ENCODE measurements at places on chromosomes 6 and 20. TPM values are rescaled to one million over a fixed set of nuclear protein-coding genes. Genes with fewer than 3 reads are reported as not detected.

- H3K36me3 ChIP-seq, result peaks cover 23% of the 10 kb centered on the region
- H3K27ac ChIP-seq, result no peak overlapping the region
Observed at GRCh38 chr20:5569021-5569420, 181.2 kb upstream of the SHLD1 start.

The TLDC2 gene
- total RNA-seq, result not detected

- H3K4me3 ChIP-seq, result peak within 1 kb of the TSS; percentile 94
- no peaks in the 10 kb centered on the region for H3K36me3 ChIP-seq
- H3K4me1 ChIP-seq, result peaks cover 50% of the 10 kb centered on the region
Observed at GRCh38 chr6:37819177-37819801, at the start of gene ZFAND3. Gene ZFAND3, plus strand, starts transcription at chr6:37819727. Its CDS starts 219 bp downstream, at chr6:37819946.

- H3K27ac ChIP-seq, result no peak overlapping the region
- no peak for DNase-seq
- H3K36me3 ChIP-seq, result no peaks in the 10 kb centered on the region
- no peak overlapping the region for H3K4me3 ChIP-seq
- no peaks in the 10 kb centered on the region for H3K4me1 ChIP-seq
Observed at GRCh38 chr20:36107881-36108280, 46.7 kb upstream of the EPB41L1 start.

DNA sequence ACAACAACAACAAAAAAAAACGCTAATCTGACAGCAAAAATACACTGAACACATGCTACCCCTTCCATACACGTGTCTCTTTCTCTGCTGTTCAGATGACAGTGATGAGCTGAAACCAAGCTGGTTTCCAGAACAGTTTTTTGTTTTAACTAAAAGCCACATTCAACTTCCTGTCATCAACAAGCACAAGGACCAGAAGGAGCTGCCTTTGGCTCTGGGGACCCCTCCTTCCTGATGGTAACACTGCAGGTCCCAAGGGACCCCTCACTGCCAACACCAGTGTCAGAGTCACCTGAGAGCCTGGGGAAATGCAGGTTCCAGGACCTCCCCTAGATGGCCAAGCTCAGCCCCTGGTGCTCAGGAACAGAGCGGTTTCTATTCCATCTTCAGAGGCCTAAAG is 6.0 kb downstream of the CST7 start:
- no peak overlapping the region for H3K4me3 ChIP-seq
- H3K4me1 ChIP-seq, result no peaks in the 10 kb centered on the region
- H3K36me3 ChIP-seq, result peaks cover 6% of the 10 kb centered on the region
- H3K27me3 ChIP-seq, result no peaks in the 10 kb centered on the region

DNA sequence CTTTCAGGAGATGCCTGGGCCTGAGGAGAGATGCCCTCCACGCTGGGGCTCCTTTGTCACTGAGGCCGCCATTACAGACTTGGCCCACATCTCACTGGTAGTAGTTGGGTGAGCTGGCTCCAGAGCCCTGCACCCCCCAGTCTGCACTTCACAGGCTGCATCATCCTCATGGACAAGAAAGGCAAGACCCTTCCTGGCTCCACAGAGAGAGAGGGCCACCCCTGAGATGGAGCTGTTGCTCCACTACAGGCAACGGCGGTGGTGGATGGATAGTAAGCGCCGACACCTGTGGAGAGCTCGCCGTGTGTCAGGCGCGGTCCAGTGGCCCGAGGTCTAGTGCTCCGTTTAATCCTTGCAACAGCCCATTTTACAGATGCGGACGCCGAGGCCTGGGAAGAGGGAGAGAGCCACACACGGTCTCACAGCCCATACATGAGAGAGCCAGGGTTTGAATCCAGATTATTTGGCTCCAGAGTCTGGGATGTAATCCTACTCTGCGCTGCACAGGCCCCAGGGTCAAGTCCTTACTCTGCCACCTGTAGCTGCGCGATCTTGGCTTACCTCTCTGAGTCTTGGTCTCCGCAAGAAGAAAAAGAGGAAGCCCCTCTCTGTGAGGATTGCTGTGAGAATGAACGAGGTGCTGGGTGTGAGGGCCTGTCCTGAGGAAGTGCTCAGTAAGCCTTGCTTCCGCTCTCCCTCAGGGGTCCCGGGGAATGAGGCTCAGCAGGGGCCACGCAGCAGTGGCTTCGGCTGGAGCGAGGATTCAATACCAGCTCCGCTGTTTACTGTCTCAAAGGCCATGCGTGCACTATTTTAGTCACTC is 34.5 kb downstream of the SPDEF start:
- no peak for DNase-seq
- H3K36me3 ChIP-seq, result no peaks in the 10 kb centered on the region
- H3K27me3 ChIP-seq, result no peaks in the 10 kb centered on the region
- peaks cover 6% of the 10 kb centered on the region for H3K4me1 ChIP-seq
- no peak overlapping the region for H3K4me3 ChIP-seq

The FBXO5 gene
- total RNA-seq, result 2.1 TPM

GRCh38 chr6:133707456-133707855 is 181.5 kb upstream of the TCF21 start:
- no peak overlapping the region for H3K4me3 ChIP-seq
- no peaks in the 10 kb centered on the region for H3K4me1 ChIP-seq
- no peaks in the 10 kb centered on the region for H3K36me3 ChIP-seq
- DNase-seq, result no peak
- H3K27me3 ChIP-seq, result no peaks in the 10 kb centered on the region

The COL10A1 gene
- total RNA-seq, result not detected

The WFDC12 gene
- not detected for total RNA-seq

- peak within 1 kb of the TSS; percentile 30 for H3K27ac ChIP-seq
- no peaks in the 10 kb centered on the region for H3K27me3 ChIP-seq
- no peaks in the 10 kb centered on the region for H3K36me3 ChIP-seq
- H3K4me3 ChIP-seq, result peak within 1 kb of the TSS; percentile 38
- peaks cover 35% of the 10 kb centered on the region for H3K4me1 ChIP-seq
Observed at GRCh38 chr6:114342826-114343781, at the start of gene HS3ST5. Gene HS3ST5, minus strand, starts transcription at chr6:114343023. Its CDS starts 280,178 bp downstream, at chr6:114062845.

The CYP39A1 gene
- 7.7 TPM for total RNA-seq

DNA sequence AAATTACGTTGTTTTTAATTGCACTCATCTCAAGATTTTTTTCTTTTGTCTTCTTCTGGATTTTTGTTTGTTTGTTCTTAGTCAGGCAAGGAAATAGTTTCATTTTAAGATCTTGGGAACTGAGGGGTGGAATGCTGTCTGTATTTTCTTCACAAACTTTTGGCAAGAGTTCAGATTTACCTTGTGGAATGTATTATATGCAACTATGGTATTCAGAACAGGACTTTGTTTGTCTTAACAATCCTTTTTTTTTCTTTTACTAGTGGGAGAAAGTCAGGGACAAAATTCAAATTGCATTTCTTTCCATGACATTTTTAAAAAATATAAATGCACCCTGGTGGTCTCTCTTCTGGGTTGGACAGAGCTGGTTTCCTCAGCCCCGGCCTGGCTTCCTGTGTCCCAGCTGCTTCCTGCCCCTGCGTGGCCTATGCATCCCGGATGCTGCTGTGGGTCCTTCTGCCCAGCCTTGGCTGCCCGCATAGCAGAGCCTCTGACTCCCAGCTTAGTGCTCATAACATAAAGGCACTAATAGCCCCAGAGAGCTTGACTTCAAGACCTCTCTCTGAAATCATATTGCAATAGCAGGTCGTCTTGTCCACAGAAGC is 520.7 kb downstream of the QKI start:
- no peak overlapping the region for H3K27ac ChIP-seq
- H3K27me3 ChIP-seq, result no peaks in the 10 kb centered on the region
- no peaks in the 10 kb centered on the region for H3K36me3 ChIP-seq

DNA sequence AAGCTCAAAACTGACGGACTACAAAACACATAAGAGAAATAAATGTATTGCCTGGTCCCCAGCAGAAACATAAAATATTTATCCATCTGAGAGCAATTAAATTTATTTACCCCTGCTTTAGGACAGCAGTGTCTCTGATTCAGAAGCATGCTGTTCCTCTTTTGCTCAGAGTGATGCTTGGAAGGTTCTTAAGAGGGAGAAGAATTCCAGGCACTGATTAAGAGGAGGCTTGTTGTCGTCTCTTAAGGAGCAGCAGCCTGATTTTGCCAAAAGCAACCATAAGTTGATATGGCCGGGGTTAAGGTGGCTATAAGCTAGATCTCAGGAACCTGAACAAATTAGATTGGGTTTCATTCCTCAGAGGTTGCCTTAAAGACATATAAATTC is 25.8 kb downstream of the CAP2 start:
- peaks cover 23% of the 10 kb centered on the region for H3K36me3 ChIP-seq
- DNase-seq, result no peak
- H3K4me3 ChIP-seq, result no peak overlapping the region

The PAK5 gene
- 0.36 TPM for total RNA-seq

GRCh38 chr6:139647016-139647415 is 272.6 kb upstream of the CITED2 start:
- no peaks in the 10 kb centered on the region for H3K27me3 ChIP-seq
- DNase-seq, result no peak
- no peak overlapping the region for H3K27ac ChIP-seq
- H3K4me1 ChIP-seq, result peaks cover 42% of the 10 kb centered on the region
- no peak overlapping the region for H3K4me3 ChIP-seq

DNA sequence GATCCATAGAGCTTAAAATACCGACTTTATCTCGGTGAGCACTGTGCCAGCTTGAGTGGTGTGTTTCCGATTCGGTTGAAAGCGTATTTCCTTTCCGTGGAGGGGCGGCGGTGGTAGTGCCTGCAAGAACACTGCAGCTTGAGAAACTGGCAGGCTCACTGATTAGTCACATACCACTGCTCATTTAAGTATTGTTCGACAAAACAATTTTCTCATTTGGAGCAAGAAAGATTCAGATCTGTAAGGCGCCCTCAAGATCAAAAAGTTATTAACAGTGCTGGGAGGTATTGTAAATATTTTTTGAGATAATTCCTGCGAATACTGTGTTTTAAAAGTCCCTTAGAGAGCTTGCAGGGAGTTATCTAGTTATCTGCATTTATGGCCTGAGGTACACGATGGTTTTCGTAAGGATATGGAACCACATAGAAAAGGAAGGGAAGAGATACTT is 1.3 kb downstream of the MAPK14 start:
- peaks cover 3% of the 10 kb centered on the region for H3K27me3 ChIP-seq
- peak overlapping the region; percentile 65 for H3K4me3 ChIP-seq
- peak; percentile 82 for DNase-seq
- H3K4me1 ChIP-seq, result peaks cover 51% of the 10 kb centered on the region
- H3K27ac ChIP-seq, result peak overlapping the region; percentile 95
- H3K36me3 ChIP-seq, result no peaks in the 10 kb centered on the region

DNA sequence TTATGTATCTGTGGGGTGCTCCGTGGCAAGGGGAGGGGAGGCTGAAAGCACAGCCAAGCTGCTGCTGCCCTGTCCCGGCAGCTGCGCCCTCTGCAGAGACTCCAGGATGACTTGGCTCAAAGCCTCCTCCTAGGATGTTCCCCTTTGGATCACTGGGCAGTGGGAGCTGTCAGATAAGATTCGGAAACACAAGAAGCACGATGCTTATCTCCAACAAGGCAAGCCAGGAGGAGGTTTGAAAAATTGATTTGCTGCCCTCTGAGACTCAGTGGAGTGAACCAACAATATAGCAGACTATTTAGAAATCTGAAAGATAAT is 776.4 kb downstream of the C6orf118 start:
- no peaks in the 10 kb centered on the region for H3K27me3 ChIP-seq
- peaks cover 9% of the 10 kb centered on the region for H3K4me1 ChIP-seq
- DNase-seq, result no peak
- no peak overlapping the region for H3K27ac ChIP-seq

The CST7 gene
- 0.71 TPM for total RNA-seq

- no peak overlapping the region for H3K4me3 ChIP-seq
- H3K27me3 ChIP-seq, result no peaks in the 10 kb centered on the region
- H3K27ac ChIP-seq, result no peak overlapping the region
- H3K4me1 ChIP-seq, result no peaks in the 10 kb centered on the region
Observed at GRCh38 chr20:53180928-53181362, 208.8 kb downstream of the TSHZ2 start.

DNA sequence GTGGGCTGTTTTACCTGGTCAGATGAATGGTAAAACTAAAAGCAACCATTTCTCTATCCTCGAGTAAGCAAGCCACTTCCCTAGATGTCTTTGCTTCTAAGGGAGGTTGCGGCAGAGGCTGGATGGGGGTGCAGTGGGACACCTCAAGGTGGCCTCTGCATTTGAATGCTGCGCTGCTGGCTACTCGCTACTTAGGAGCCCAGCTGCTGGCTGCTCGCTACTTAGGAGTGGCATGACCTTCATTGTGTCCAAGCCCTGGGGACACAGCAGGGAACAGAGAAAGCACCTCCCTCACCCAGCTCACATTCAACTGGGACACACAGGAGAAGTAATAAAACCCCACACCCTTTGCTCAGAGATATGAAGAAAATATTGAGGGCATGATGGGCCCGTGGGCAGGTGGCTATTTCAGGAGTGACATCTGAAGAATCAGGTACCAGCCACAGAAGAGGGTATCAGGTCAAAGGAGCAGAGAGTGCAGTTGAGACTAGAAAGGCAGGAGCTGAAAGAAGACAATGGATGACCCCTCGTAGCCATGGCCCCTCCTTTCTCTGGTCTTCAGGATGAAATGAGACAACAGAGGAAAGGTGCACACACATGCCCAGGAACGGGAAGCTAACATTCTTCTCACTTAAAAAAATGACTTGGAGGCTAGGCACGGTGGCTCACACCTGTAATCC is 149.4 kb downstream of the ZMYND8 start:
- no peaks in the 10 kb centered on the region for H3K4me1 ChIP-seq
- no peak for DNase-seq
- no peak overlapping the region for H3K27ac ChIP-seq
- peaks cover 39% of the 10 kb centered on the region for H3K36me3 ChIP-seq
- H3K27me3 ChIP-seq, result no peaks in the 10 kb centered on the region

- H3K27ac ChIP-seq, result peak overlapping the region; percentile 91
- H3K4me1 ChIP-seq, result no peaks in the 10 kb centered on the region
- DNase-seq, result peak; percentile 76
- no peaks in the 10 kb centered on the region for H3K27me3 ChIP-seq
- peak overlapping the region; percentile 78 for H3K4me3 ChIP-seq
Observed at GRCh38 chr6:17393892-17394631, 667 bp downstream of the CAP2 start.

The DLL1 gene
- total RNA-seq, result 4.6 TPM

The SCRT2 gene
- total RNA-seq, result not detected

DNA sequence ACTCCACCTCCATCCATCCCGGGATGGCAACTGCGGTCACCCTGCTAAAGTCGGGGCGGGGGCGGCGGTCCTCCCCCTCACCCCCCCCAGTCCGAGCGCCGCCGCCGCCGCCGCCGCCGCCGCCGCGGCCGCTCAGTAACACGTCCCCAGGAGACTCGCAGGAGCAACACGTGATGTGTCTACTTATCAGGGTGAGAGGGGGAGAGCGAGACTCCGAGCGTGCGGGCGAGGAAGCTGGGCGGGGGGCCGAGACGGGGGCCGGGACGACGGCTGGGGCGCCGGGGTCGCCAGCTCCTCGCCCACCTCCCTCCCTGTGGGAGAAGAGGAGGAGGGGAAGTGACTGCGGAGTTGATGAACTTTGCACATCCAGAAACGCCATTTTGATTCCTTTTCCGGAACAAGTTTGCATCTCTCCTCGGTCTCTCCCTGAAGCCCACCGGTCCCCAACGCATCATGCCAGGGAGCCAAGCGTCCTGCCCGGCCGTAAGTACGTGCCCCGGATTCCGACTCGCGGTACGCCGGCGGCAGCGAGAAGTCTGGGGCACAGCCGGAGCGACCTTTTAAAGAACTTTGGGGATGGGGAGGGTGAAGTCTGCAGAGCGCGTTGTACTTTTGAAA is at the start of gene RREB1:
TSS of gene RREB1 (plus strand) at position 384 of the 618 bp plus-strand sequence. CDS start 73,951 bp downstream, outside the sequence.
- H3K27ac ChIP-seq, result peak within 1 kb of the TSS; percentile 98
- peak within 1 kb of the TSS; percentile 96 for H3K4me3 ChIP-seq
- peak; percentile 85 for DNase-seq
- no peaks in the 10 kb centered on the region for H3K36me3 ChIP-seq

GRCh38 chr20:36197271-36197670 is 39.0 kb upstream of the AAR2 start:
- no peaks in the 10 kb centered on the region for H3K27me3 ChIP-seq
- H3K27ac ChIP-seq, result no peak overlapping the region
- no peak for DNase-seq
- H3K4me3 ChIP-seq, result no peak overlapping the region

GRCh38 chr6:5135788-5136376 is 50.7 kb downstream of the PPP1R3G start:
- H3K27me3 ChIP-seq, result no peaks in the 10 kb centered on the region
- H3K4me3 ChIP-seq, result no peak overlapping the region
- no peaks in the 10 kb centered on the region for H3K36me3 ChIP-seq
- peaks cover 5% of the 10 kb centered on the region for H3K4me1 ChIP-seq
- no peak overlapping the region for H3K27ac ChIP-seq
- DNase-seq, result no peak

Measured in sigmoid colon (tissue), 7 donors.